Fibroblast of skin of back (primary cell): ENCODE measurements at places on chromosomes 2 and 18.

- peak; percentile 12 for DNase-seq
These were observed 33.3 kb upstream of the NEB start for GRCh38 chr2:151767536-151767935.

DNA sequence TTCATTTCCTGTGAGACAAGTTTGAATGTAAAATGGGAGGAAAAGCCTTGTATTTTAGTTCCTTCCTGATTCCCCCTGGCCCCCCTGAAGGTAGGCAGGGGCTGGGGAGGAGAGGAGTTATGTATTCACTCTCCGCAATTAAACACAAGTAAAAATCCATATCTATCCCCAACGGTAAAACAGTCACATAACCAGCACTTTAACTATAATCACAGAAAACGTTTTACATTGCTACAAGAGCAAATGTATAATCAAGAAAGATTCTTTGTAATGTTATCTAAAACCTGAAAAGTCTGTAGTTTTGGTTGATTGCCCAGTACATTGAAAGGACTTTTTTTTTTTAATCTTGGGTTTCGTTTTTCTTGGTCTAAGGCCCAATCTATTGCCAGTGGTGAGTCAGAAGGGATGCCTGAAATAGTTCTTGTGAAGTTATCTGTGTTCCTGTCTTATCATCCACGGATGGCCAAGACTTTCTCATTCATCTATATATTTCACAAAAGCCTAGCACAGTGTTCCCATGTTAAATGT lies 34.5 kb upstream of the CCNYL1 start:
- peak; percentile 92 for DNase-seq

DNA sequence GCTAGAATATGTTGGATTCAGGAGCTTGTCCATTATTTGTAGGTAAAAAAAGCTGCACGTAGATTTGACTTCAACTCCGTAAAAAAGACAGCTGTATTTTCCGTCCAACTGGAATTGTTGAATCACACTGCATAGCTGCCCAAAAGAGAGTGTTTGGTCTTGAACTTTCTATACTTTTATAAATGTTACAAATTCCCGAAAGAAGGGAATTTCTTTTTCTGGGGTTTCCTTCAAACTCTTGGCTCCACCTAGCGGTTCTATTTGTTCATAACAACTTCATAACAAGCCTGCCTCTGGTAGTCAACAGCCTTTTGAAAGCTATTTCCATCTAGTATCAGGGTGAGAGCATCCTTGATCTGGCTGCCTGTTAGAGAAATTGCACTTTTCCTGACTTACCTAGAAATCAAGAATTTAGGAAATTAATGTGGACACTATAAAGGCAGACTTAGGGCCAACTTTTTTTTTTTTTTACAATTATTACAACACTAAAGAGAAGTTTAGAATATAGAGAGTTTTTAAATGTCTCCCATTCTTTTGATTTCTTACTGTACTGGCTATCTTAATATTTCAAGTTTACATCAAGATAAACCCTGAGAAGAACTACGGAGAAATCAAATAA lies 48.1 kb downstream of the TMEM185B start:
- peak; percentile 63 for DNase-seq

DNA sequence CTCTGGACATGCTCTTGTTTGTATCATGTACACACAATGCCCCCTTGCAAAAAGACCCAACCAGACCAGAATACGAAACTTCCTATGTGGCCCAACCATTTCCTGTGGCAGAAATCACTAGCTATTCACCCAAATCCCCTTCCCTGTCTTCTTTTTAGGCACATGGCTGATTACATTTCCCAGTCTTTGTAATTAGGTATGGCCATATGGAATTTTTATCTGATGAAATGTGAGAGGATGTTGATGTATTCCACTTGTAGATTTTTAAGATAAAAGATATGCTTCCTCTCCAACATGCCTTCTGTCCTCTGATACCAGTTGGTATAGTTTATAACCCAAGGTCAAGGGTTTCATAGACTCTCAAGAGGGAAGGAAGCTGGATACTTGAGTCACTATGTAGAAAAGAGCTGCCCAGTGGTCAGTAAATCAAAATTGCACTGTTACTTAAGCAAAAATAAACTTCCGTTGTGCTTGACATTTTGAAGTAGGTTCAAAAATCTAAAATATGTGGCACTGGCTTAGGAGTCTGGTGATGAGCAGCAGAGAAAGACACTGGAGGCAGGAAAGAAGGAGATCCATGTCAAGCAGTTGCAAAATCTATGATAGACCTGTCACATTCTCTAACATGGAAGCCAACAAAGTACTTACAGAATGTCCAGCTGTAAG lies 297.4 kb downstream of the SMAD2 start:
- no peak for DNase-seq

DNA sequence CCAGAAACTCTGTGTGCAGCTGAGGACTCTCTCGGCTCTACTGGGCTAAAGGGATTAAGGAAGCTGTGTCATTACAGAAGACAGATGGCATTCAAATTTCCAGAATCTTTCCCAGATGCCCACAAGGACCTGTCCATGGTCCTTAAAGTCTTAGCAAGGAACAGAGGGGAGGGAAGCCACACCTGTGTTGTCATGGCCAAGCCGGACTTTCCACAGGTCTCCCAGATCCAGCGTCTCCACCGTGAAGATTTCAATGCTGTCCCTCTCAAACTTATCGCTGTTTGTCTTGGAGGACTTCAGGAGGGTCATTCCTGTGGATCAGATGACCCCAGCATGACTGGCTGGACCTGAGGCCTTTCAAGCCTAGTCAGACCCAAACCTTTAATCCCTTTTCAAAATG lies 114.5 kb downstream of the LOXHD1 start:
- no peak for DNase-seq

GRCh38 chr18:67710639-67711038 lies 194.1 kb upstream of the DSEL start:
- DNase-seq: no peak

DNA sequence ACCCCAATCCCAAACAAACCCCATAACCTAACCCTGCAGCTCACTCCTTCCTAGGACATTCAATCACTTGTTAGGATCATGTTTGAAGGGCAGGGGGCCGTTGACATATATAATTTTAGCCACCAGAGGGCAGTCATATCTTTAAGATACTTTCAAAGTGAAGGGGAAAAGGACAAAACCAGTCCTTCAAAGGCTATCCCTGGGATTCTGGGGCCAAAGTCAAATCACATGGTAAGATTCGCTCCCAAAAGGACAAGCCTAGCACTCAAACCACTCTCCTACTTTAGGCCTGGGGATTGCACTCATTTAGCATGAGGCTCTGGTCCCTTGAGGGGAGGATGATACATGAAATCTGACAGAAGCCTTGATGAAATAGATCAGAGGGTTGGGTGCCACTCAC lies 44.6 kb downstream of the HAUS1 start:
- DNase-seq: peak; percentile 61

- peak; percentile 95 for DNase-seq
These were observed 76.2 kb downstream of the MAP3K20 start for GRCh38 chr2:173151671-173152401.

DNA sequence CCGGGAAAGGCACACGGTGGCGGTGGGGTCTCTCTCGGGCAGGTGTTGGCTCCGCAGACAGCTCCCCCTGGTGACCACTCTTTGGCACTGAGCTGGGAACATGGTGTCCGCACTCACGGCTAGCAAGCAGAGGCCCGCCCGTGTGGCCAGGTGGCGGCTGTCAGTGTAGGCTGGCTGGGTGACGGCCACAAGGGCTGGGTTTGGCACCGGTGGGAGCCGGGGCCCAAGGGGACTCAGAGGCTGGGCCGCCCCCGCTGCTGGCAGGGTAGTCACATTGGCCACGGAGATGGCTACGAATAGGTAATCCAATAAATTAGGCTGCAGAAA lies 1071.7 kb downstream of the RPIA start:
- DNase-seq: no peak

- no peak for DNase-seq
These were observed 212.2 kb downstream of the XIRP2 start for GRCh38 chr2:167100506-167100905.

GRCh38 chr18:76839086-76839794 lies 16.9 kb downstream of the ZNF236 start:
- no peak for DNase-seq

DNA sequence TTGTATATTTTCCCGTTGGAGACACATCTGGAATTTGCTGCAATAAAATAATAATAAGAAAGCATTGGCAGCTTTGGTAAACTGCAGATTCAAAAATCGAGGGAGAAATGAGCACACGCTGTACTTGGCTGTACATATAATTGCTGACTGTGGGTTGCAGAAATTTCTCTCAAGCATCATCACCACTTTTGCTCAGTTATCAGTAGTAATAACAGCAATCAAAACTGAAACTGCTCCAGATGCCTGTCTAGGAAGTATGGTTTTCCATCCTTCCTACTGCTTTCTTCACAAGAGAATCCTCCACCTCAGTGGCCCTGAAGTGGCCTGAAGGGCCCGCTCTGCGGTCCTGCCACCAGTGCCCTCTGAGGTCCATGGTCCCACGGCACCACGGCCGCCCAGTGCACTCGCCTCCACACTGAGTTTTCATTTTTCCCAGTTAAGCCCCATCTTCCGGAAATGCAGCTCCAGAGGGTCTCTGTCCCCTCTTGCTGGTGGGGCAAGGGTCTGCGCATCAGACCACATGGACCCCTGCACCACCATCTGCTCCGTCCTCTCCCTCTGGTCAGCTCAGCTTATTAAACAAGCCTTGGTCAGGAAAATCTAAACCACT lies 3.9 kb downstream of the DUSP28 start:
- DNase-seq: no peak

GRCh38 chr18:31619291-31619690 lies 27.6 kb downstream of the TTR start:
- DNase-seq: no peak

- no peak for DNase-seq
These were observed 107.9 kb downstream of the PTGR3 start for GRCh38 chr18:75100832-75101630.

DNA sequence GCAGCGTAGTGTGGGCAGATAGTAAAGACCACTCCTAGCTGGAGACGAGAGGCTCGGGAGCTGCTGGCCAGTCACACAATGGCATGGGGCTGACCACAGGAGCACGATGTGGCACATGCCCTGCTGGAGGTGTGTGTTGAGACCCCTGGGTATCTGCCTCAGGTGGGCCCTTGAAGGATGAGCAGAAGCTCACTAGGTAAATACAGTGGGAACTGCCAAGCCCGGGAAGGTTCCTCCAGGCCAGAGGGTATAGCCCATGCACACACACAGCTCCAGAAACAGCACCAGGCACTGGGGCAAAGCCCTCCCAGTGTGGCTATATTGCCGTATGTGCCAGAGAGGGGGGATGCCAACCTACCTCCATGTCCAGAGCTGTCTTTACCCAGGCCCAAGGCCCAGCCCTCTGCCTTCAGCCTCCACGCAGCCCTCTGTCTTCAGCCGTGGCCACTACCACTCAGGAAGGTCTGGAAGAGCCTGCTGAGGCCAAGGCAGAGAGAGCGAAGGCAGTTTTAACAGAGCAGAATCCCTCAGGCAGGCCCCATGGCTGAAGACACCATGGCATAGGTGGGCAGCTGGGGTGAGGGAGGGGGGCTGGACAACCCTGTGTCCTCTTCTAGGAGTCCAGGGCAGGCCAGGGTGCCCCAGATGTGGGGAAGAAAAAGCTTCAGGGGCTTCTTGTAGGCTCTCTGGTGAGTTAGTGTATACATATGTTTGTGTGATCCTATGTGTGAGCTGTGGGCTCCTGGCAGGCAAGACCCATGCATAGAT lies 7.0 kb upstream of the ARID5A start:
- DNase-seq: no peak

DNA sequence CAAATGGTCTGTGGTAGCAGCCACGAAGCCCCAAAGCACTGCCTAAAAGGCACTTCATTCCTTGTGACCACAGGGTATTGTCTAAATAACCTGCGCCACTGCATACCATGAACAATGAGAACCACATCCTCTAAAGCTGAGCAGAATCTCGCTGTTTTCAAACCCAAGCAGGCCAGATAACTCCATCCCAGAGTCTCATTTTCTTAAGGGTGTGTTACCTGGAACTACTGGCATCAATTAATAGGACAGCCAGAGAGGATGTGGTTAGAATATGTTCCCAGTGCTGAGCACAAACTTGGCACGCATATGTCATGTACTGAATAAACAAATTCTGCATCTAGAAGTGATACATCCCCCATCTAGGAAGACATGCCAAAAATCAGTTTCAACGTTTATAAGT lies 13.0 kb downstream of the VPS4B start:
- no peak for DNase-seq

GRCh38 chr2:161177969-161178368 lies 17.7 kb downstream of the TANK start:
- DNase-seq: no peak

DNA sequence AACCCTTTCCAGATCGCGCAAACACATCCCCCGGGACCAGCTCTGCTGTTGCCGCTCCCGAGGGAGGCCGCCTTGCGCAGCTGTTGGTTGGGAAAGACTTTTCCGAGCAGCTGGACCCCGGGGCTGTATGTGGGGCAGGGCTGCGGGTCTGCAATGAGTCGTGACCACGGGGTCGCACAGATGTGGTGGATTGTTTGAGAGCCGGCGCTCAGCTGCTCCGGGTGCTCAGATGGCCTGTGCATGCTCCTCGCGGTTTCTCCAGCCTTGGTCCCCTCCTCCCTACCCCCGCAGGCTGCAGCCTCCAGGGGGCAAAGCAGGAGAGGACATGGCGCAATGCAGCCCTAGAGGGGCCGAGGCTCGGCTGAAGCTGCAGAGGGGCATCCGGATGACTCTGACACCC lies 105.2 kb upstream of the OTOS start:
- no peak for DNase-seq

DNA sequence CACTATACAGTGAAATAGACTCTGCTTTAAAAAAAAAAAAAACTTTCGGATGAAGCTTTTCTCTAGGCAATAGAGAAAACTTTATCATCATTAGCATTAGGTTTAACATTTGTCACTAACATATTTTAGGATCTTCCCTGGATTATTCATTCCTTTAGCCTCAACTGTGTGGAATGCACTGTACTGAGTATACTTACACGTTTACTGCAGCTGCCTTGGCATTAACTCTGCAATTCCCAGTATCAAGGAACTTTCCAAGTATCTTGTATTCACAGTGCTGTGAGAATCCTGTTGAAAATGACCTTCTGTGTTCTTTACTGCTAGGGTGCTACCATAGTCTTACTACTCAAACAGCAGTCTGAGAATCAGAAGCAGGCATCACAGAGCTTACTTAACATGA lies 328.2 kb upstream of the COL3A1 start:
- peak; percentile 81 for DNase-seq

- no peak for DNase-seq
These were observed 201.6 kb upstream of the PARD3B start for GRCh38 chr2:204343685-204344084.

GRCh38 chr18:13621886-13622619 lies 104.3 kb downstream of the FAM210A start:
- DNase-seq: no peak
